ENCODE measurements at places on chromosomes 5 and 9. TPM values are rescaled to one million over a fixed set of nuclear protein-coding genes. Genes with fewer than 3 reads are reported as not detected.

The OTP gene
- not detected for total RNA-seq

The PCDHA4 gene
- 12.8 TPM for total RNA-seq

DNA sequence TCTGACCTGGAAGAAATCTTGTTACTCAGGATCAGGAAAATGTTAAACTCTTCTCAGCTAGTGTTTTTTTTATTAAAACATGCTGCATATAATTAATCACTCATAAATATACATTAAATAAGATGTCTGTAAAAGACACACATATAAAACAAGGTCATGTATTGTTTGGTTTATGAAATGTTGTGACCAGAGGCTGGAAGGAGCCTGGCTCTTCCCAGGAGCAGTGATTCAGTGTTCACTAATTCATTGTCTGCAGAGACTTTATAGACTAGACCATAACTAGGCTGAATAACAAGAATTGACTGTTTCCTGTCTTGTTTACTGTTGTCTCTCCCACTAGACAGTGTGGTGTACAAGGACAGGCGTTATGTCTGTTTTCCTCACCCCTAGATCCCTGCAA, 49.1 kb upstream of the ANKRD55 start:
- H3K27ac ChIP-seq: no peak overlapping the region
- H3K27me3 ChIP-seq: no peaks in the 10 kb centered on the region
- no peak for DNase-seq
- H3K36me3 ChIP-seq: no peaks in the 10 kb centered on the region

DNA sequence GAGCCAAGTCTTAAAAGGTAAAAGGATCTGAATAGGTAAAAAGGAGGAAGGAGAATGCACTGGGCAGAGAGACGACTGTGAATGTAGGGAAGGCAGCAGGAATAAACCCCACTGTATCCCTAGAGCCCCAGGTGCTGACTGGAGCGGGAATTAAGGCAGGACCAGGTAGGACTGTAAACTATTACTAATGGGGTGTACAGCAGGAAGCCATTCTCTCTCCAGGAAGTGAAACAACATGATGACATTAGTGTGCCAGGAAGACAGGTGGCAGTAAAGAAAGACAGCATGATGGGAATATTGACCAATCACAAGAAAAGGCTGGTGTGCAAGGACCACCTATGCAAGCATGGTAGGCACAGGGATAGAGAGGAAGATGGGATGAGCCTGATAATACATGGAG, 433.0 kb downstream of the DNAH5 start:
- DNase-seq: no peak
- no peak overlapping the region for H3K27ac ChIP-seq
- H3K4me3 ChIP-seq: no peak overlapping the region
- no peaks in the 10 kb centered on the region for H3K36me3 ChIP-seq

GRCh38 chr5:136805466-136805865, 440.1 kb upstream of the TRPC7 start:
- no peak for DNase-seq
- no peak overlapping the region for H3K27ac ChIP-seq
- H3K4me1 ChIP-seq: no peaks in the 10 kb centered on the region
- no peak overlapping the region for H3K4me3 ChIP-seq

GRCh38 chr5:97142521-97143254, at the start of gene LIX1:
Gene LIX1, minus strand, starts transcription at chr5:97142611. Its CDS starts 35 bp downstream, at chr5:97142576.
- H3K4me1 ChIP-seq: peaks cover 6% of the 10 kb centered on the region
- H3K27me3 ChIP-seq: peaks cover 21% of the 10 kb centered on the region
- no peak for DNase-seq
- no peak within 1 kb of the TSS for H3K4me3 ChIP-seq
- no peak within 1 kb of the TSS for H3K27ac ChIP-seq
- no peaks in the 10 kb centered on the region for H3K36me3 ChIP-seq

DNA sequence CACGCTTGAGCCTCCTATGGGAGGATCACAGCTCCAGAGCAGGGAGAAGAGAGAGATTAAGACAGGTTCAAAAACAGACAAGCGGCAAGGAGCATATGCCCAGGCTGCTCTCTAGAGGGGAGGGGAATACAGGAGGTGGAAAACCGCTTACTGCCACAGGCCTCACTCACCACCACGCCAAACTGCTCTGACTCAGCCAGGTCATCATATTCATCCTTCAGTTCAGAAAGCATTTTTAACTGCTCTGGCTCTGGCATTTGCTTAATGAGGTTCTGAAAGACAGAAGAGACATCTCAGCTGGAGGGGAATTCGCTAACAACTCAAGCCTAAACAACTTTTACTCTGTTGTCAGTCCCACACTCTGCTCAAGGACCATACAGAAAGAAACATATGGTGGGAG, 40.1 kb downstream of the PCDHGC5 start:
- no peak overlapping the region for H3K4me3 ChIP-seq
- no peak for DNase-seq
- H3K36me3 ChIP-seq: peaks cover 15% of the 10 kb centered on the region
- H3K27me3 ChIP-seq: no peaks in the 10 kb centered on the region

- no peak overlapping the region for H3K27ac ChIP-seq
- no peaks in the 10 kb centered on the region for H3K36me3 ChIP-seq
- DNase-seq: no peak
- H3K4me1 ChIP-seq: no peaks in the 10 kb centered on the region
- peaks cover 2% of the 10 kb centered on the region for H3K27me3 ChIP-seq
Observed at GRCh38 chr9:74570879-74571512, 73.9 kb downstream of the RORB start.

- H3K4me3 ChIP-seq: no peak overlapping the region
- peaks cover 25% of the 10 kb centered on the region for H3K36me3 ChIP-seq
- no peaks in the 10 kb centered on the region for H3K27me3 ChIP-seq
Observed at GRCh38 chr9:120571443-120572257, 8.3 kb downstream of the CDK5RAP2 start.

DNA sequence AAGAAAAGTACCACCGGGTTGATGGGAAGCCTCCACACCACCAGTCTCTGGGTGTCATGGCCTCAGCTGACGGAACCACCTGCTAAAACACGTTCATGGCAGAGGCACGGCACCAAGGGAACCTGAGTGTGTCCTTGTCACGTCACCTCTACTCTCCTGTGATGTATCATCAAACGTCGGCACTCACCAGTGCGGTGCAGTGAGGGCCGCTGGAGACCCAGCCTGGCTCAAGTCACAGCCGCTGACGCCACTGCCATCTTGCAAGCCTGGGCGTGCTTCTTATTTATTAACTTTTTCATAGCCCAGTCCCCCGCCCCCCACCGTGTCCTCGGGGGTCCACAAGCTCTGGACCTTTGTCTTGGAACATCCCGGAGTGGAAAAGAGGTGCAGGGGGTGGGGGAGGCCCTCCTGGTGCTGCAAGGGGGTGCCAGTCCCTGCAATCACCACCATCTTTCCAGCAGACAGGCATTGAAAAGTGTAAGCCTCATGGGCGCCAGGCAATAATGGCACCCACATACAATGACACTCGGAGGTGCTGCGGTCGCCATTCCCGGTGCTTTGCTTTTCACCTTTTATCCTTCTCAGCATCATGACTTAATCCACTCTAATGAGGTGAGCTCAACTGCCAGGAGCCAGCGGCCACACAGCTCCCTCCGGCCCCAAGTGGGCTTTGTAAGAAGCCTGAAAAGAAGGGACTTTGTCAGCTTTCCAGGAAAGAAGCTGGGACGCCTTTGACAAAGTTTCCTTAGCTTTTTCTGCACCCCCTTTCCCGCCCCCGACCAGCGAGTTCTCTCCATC, 202.3 kb upstream of the IRX1 start:
- H3K27ac ChIP-seq: no peak overlapping the region
- no peaks in the 10 kb centered on the region for H3K36me3 ChIP-seq
- DNase-seq: no peak
- no peak overlapping the region for H3K4me3 ChIP-seq
- H3K27me3 ChIP-seq: no peaks in the 10 kb centered on the region
- no peaks in the 10 kb centered on the region for H3K4me1 ChIP-seq
